ENCODE measurements at places on chromosomes 5 and 9.

- peak; percentile 78 for DNase-seq
These were observed at the start of gene GPRIN1 for GRCh38 chr5:176609724-176610434. TSS of gene GPRIN1 (minus strand) at chr5:176610156. CDS start at chr5:176599834, 10,322 bp downstream.

DNA sequence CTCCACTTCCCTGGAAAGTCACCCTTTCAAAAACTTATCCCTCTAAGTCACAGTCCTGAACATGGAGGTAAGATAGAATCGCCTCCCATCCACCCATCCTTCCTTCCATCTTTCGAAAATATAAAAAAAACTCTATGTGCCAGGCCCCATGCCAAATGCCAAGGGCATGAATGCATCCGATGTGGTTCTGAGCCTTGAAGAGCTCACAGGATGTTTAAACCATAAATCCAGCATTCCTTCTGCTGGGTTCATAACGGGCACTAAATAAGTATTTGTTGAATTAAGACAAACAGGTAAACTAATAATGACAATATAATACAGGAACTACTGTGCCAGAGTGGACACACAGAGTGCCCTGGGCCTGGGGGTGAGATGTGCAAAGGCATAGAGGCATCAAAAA is 147.3 kb downstream of the TTLL11 start:
- DNase-seq, result no peak

DNA sequence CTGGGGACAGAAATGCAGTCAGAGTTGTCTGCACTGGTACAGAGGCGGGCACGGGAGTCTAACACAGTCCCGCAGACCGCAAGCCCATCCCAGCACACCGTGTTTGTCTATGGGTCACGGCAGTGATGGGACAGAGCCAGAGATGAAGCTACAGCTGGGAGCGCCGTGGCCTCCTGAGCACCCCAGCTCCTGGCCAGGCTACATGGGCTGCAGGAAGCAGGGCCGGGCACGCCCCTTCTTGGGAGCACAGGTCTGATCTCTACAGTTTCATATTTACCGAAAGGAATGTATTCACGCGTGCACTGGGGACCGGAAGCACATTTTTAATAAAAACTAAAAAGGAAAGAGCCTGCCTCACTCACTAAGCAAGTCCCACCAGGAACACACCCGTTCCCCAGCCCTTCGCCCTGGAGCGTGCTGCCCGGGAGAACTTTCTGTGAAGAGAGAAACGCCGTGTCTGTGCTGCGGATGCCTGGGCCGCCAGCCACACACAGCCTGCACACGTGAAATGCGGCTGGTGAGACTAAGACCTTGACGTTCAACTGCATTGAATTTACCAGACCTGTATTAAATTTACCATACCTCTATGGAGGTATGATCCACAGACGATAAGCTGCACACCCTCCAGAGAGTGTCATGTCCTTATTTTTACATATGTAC is 81.1 kb downstream of the VAV2 start:
- no peak for DNase-seq

- DNase-seq, result no peak
These were observed 4.7 kb upstream of the LCN2 start for GRCh38 chr9:128144239-128145181.

- DNase-seq, result no peak
These were observed 6.4 kb upstream of the ABLIM3 start for GRCh38 chr5:149134778-149135500.

- no peak for DNase-seq
These were observed 321.6 kb downstream of the CEMIP2 start for GRCh38 chr9:71446473-71447411.

DNA sequence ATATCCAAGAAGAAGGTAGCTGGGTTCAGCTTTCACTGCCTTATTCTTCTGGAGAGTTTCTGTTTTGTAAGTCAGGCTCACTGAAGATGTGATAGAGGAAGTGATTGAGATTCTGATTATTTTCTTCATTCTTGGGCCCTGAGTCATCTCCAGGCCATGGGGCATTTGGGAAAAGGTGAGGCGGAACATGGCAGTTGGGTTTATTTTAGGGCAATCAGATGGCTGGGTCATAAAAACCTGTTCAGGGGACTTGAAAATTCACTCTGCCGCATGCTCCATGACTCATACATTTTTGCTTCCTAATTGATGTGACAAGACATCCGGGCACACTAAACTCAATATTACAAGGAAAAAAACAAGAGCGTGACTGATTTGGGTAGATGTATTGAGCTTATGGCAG is 265.7 kb upstream of the KLF4 start:
- no peak for DNase-seq

DNA sequence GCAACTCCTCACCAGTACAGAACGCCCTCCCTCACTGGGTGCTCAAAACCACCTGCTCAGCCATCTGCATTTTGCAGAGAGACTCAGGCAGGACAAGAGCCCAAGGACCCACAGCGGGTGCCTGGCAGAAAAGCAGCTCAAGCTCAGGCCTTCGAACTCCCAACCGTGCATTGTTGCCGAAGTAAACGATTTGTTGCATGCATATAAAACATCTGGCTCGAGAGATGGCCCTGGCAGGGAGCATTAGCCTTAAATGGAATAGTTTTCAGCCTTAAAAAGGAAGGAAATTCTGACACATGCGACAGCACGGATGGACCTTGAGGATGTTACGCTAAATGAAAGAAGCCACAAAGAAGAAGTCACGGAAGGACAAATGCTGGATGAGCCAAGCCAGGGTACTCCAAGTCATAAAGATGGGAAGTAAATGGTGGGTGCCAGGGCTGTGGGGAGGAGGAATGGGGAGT is 160.4 kb upstream of the PHYKPL start:
- no peak for DNase-seq

- DNase-seq, result no peak
These were observed 148.0 kb downstream of the BRINP1 start for GRCh38 chr9:119221276-119221675.

DNA sequence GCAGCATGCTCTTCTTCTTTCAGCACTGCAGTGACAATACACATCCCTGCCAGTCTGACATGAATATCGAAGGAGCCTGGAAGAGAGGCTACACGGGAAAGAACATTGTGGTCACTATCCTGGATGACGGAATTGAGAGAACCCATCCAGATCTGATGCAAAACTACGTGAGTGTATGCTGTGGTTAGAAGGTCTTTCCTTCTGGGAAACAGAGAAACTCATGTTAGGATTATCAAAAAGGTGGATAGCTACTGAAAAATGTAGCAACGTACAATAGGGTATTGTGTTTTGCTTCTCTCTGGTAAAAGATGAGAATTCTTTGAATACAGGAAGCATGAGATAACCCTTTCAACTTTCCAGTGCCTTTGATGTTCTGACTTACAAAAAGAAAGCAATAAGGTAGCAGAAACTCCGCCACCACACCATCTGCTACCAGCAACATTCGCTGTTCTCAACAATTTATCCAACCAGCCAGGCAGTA is 133.3 kb downstream of the PCSK5 start:
- DNase-seq, result peak; percentile 11

DNA sequence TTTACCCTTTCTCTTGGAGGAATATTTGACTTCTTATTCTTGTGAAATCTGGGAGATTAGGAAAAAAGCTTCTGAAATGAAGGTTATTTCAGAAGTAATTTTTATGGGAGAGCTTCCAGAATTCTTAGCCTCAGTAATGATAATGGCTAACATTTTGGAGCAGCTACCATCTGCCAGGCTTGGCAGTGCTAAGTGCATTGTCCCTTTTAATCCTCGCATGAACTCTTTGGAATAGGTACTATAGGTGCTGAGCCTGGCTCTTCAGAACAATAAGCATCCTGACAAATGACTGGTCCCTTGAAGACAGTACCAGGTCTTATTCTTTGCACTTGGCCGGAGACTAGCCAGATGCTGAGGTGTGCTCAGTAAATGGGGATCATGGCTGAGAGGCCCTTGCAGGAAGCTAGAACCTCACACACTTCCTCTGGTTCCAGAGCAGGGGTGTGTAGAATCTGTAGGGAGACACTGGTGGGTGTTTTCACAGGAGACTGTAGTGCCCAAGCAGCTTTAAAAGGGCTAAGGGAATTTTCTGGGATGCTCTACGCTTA is 90.7 kb downstream of the RCL1 start:
- DNase-seq, result no peak
